ENCODE measurements at places on chromosomes 13 and 19. TPM values are rescaled to one million over a fixed set of nuclear protein-coding genes. Genes with fewer than 3 reads are reported as not detected.

DNA sequence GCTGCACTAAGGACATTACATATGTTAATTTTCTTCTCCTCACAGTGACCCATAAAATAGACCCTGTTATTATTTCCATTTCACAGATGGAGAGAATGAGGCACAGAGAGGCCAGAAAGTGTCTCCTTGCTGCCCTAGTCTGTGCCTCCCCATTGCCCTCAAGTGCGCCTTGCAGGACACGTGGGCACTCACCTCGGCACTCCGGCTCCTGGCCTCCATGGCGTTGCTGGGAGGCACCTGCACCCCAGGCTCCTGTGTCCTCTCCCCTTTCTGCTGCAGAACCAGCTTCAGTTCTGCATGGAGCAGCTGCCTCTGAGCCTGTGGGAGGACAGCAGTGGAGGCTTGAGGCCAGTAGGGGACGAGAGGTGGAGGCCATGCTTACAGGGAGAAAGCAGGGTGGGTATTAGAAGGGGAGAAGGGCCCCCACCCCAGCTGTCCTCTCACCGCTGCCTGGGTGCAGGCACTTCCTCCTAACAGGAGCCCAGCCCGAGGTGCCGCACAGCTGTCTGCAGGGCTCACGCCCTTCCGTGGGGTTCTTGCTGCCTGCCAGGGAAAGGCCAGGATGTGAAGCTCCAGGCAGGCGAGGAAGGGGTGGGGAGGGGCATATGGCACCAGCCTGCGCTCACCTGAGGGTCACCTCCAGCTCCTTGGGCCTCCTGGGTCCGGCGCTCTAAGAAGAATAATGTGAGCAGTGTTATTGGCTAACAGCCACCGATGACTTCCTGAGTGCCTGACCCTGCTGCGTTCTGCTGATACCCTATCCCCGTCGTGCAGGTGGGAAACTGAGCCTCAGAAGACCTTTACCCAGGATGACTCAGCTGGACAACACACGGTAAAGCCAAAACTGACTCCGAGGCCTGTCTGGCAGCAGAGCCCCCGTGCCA, 5.2 kb downstream of the PRX start:
- no peak for DNase-seq

DNA sequence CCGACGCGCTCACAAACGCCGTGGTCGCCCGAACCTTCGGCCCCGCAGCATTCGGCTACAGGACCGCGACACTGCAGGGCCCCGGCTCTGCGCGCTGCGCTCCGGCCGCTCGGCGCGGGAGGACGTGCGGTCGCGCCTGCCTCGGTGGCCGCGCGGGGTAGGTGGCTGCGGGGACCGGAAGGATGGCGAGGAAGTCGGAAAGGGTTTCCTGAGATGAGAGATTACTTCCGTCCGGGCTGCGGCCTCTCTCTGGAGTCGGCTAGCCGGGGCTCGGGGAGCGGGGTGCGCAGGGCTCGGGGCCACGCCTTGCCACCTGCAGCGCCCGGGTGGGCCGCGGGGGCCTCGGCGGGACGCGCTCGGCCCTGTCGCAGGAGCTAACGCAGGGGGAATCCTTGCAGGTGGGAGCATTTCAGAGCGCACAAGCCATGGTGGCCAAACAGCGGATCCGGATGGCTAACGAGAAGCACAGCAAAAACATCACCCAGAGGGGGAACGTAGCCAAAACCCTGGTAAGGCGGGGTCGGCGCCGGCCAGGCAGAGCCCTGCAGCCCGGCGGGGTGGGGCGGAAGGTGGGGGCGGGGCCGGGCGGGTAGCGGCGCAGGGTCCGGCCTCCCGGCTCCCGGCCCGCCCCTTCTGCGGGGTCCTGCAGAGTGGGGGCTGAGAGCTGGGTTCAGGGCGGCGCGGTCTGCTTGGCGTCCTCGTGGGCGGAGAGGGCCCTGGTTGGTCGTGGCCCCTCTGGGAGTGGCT, at the start of gene SERP2:
Gene SERP2 (plus strand): TSS at position 224 of the 747 bp plus-strand sequence. CDS start 202 bp downstream, at position 426.
- DNase-seq = peak; percentile 84

- DNase-seq = no peak
Observed at GRCh38 chr13:51317262-51317661, 22.2 kb upstream of the SERPINE3 start.

DNA sequence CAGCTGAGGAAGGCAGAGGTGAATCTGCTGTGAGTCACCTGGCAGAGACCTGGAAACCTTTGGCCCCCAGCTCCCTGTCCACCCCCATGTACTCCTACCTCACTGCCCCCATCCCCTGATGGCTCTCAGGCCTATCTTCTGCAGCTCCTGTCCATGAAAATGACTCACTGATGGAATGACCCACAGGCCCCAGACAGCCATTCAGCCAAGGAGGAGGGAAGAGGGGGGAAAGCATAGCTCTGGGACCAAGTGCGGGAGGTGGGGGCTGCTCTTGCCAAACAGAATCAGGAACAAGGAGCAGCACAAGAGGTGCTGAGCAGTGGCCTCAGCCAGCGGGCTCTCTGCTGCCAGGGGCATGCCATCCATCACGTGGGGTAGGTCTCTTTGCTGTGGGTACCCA, 111.4 kb upstream of the C1QTNF9B start:
- DNase-seq = no peak

DNA sequence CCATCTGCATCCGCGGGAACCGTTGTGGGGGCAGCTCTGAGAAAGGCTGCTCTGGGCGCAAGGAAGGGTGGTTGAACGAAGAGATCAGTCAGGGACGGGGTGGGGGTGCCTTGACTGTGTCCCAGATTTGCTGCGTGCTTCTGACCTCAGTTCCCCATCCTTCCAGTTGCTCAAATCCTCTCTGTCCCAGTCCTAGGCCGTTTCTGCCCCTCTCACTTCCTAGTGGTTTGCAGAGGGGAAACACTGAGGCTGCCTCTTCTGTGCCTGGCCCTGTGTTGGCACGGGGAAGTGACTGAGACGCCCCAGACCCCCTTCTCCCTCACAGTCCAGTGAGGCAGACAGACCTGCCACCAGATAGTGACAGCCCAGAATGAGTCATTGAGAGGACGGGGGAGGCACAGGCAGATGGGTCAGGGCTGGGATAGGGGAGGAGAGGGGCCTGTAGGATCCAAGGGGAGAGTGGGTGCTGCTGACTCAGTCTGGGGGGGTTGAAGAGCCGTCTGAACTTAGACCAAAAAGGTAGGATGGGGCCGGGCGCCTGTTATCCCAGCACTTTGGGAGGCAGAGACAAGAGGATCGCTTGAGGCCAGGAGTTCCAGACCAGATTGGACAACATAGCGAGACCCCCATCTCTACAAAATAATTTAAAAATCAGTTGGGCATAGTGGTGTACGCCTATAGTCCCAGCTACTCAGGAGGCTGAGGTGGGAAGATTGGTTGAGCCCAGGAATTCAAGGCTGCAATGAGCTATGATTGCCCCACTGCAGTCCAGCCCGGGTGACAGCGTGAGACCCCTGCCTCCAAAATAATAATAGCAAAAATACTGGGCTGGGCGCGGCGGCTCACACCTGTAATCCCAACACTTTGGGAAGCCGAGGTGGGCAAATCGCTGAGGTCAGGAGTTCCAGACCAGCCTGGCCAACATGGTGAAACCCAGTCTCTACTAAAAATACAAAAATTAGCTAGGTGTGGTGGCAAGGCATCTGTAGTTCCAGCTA, 26.5 kb downstream of the NUMBL start:
- peak; percentile 55 for DNase-seq

GRCh38 chr13:51562011-51562671, 22.1 kb upstream of the WDFY2 start:
- DNase-seq = no peak

- no peak for DNase-seq
Observed at GRCh38 chr13:77611068-77611467, 75.6 kb downstream of the SCEL start.

DNA sequence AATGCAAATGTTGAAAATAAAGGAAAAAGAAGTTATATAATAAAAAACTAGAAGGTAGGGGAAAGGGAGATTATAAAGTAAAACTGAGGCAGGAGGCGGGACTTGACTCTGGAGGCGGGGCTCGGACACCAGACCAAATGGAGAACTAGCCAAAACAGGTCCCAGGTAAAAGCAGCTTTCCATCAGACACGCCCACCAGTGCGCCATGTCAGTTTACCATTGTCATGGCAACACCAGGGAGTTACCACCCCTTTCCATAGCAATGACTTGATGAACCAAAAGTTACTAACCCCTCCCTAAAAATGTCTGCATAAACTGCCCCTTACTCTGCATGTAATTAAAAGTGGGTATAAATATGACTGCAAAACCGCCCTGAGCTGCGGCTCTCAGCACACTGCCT, 70.9 kb downstream of the PEPD start:
- no peak for DNase-seq

DNA sequence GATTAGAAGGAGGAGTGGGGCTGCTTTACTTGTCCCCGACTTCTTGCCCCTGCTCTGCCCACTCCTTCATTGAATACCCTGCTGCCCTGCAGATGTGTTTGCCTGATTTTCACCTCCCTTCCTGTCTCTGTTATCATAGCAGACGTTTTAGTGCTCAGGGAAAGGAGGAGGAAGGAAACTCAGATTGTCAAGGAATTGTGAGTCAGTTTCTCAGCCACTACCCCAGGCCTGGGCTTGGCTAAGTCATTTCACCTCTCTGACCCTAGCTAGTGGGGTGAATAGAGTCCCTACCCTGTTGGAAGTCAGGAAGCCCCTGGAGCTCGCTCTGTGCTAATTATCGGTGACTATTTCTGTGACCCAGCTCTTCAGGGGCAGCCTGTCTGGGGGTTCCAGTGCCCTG, 3.9 kb downstream of the BCKDHA start:
- DNase-seq = no peak

GRCh38 chr13:110168999-110169933, 137.7 kb downstream of the COL4A1 start:
- no peak for DNase-seq

- no peak for DNase-seq
Observed at GRCh38 chr13:36347531-36348210, 1.5 kb upstream of the SPART start.

DNA sequence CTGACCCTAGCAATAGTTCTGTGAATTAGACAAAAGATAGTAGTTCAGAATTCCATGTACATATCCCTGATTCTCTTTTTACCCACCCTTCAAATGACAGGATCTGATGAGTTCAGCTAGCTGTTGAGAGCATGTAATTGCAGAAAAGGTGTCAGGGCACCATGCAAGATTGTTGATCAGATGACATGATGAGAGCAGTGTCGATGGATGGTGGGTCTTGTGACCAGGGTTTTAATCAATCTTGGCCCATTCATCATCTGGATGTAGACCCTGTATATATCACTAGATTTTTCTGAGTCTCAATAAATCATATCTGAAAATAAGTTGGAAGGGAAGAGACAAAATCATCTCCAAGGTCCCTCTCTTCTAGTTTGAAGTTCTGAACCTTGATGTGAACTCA, 379.0 kb downstream of the OXGR1 start:
- DNase-seq = no peak

FCER2 gene
- not detected for total RNA-seq

ZNF112 gene
- total RNA-seq = 28.1 TPM

MAP1S gene
- 20.8 TPM for total RNA-seq

F2RL3 gene
- under 0.01 TPM for total RNA-seq

OR1M1 gene
- not detected for total RNA-seq

ITGBL1 gene
- 2.0 TPM for total RNA-seq

GDF15 gene
- not detected for total RNA-seq

ZIC2 gene
- 2.4 TPM for total RNA-seq

All from frontal cortex (tissue), 4 donors.